Choroid plexus epithelial cell (primary cell): ENCODE measurements at places on chromosomes 1 and 21.

DNA sequence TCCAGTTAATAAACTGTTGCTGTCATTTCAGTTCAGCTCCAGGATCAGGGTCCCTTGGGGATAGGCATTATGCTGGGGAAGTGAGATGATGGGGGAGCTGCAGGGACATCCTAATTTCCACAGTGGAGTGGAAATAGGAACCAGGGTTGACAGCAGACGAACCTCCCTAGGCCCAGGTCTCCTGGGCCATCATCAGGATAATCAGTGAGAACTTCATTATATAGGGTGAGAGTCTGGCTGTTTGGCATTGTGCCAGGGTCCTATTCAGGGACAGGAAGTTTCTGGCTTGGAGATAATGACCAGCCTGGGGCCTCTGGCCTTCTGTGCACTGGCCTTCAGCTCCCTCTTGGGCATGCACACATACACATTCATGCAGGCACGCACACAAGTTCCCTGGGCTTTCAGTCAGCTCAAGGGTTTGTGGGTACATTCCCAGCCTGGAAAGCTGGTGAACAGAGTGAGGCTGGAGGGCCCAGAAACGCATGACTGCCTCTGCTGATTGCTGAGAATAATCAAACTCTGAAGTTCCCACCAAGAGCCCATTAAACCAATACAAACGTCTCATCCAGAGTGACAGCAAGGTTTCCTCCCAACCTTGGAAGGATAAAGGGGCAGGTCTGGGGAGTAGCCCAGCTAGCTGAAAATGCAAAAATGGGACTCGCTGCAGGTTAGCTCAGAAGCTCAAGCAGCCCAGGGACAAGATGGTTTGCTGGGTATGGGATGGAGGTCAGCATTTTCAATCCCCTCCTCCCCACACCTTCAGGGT is 13.9 kb upstream of the LRIG2 start:
- DNase-seq: no peak

- no peak for DNase-seq
Measured at GRCh38 chr1:24803987-24804530, 58.8 kb downstream of the CLIC4 start.

DNA sequence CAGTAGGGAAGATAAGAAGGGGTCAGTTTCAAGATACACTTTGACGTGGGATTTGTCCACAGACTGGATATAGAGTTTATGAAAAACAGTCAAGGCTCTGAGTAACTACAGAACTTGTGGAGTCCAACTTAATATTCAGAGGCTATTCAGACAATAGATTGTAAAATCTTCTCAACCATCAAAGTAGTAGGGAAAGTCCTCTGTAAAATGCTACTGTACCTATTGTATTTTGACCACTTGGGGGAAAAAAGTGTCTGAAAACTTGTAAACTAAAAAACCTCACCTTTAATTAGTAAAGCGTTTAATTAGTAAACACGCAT is 10.5 kb downstream of the PTP4A2 start:
- DNase-seq: no peak

- DNase-seq: no peak
Measured at GRCh38 chr1:169884634-169885033, 9.1 kb downstream of the SCYL3 start.

DNA sequence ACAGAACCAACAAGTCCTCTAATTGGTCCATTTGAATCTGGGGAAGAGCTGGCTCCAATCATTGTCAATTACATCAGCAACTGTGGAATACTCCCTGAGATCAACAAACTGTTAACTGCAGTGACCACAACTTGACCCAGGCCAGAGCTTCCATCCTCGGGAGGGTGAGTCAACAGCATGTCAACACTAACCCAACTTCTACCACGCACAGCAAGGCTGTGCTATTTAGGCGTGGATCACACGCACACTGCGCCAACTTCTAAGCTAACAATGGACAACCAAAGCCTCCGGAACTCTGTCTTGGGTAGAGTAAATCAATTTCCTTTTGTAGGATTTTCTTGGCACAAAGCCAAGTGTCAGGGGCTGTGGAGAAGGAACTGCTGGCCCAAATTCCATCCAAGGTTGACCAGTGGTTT is 30.4 kb downstream of the APP start:
- DNase-seq: peak; percentile 100

DNA sequence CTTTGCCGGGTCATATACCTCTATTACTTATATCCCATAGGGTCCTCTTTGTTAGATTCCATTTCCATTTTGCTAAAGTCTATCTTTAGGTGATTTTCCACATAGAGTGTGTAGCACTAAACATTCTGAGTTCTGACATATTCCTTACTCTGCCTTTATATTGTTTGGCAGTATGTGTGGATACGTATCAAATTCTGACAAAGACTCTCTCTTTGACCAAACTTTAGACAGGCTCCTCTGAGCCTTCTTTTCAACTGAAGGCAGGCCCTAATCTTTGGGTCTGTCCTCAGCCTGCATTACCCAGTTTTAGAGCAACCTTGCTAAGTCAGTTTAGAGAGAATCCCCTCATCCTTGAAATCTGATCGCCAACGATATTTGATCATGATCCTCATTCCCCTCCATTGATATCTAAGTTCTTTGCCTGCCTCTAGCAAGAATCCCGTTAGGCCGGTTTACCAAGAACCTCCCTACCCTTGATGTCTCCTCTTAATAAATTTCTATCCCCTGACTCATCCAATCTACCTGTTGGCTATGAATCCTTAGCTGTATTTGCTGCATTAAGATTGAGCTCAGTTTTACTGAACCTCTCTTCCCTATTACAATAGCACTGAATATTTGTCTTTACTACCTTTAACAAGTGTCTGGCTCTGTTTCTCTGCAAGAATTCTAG is 10.4 kb upstream of the PPT1 start:
- no peak for DNase-seq

- DNase-seq: peak; percentile 89
Measured at GRCh38 chr1:234656944-234657654, 47.1 kb upstream of the IRF2BP2 start.

- DNase-seq: peak; percentile 44
Measured at GRCh38 chr1:55635856-55636255, 420.7 kb upstream of the USP24 start.

DNA sequence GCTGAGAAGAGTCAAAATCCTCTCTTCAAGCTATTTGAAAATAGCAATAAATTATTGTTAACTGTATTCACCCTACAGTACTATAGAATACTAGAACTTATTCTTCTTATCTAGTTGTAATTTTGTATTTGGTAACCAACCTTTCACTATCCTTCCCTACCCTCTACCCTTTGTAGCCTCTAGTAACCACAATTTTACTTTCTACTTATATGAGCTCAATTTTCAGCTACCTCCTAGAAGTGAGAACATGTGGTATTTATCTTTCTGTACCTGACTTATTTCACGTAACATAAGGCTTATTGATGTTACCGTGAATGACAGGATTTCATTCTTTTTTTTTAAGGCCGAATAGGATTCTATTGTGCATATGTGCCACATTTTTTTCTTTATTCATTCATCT is 30.0 kb downstream of the ZC3H11B start:
- DNase-seq: no peak

GRCh38 chr1:181050922-181051321 is 17.1 kb downstream of the MR1 start:
- no peak for DNase-seq

GRCh38 chr21:45000637-45001133 is 60.9 kb downstream of the SLX9 start:
- DNase-seq: no peak

GRCh38 chr1:241475671-241476070 is 43.9 kb downstream of the FH start:
- DNase-seq: peak; percentile 18

- peak; percentile 69 for DNase-seq
Measured at GRCh38 chr1:204971517-204972336, 71.3 kb upstream of the CNTN2 start.

DNA sequence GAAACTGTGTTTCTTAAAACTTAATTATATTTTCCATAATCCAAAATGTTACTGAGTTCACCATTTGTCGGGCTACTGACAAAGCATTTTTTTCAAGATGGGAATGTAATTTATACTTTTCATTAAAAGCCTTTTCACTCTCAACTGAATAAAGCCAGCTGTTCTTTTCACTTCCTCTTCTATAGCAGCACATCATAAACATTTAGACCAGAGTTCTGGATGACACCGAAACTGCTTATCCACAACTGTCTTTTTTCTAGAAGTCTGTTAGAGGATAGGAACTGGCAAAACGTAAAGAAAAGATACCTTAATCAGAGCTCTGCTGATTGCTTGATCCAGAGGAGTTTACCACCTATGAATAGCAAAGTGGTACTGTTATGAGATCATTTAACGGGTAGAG is 594.7 kb downstream of the ADGRL2 start:
- DNase-seq: no peak

DNA sequence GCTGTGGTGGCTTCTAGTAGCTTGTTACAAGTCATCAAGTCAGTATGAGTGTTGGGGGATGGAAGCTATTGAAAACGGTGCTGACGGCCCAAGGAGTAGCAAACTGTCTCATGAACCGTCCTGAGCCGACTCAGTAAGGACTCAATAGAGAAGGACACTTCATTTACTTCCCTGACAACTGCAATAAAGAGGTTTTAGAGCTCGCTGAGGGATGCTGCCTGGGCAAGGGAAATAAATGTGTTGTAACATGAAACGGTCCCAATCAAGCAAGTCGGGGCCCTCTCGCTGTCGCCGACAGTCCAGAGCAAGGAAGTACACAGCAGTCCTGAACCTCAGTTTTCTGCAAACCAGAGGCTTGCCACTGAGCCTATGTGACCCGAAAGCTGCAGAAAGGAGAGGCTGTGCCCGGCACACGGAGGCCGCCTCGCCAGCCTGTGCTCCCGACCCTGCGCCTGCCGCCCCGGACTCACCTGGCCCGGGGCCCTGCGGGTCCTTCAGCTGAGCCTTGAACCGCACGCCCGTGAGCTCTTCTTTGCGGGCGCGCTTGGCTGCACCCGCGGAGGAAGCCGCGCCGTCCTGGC is 423 bp downstream of the URB1 start:
- DNase-seq: peak; percentile 43

GRCh38 chr1:46183079-46183847 is 7.0 kb upstream of the P3R3URF start:
- DNase-seq: peak; percentile 80

- DNase-seq: peak; percentile 98
Measured at GRCh38 chr1:92784639-92785500, at the start of gene EVI5. Gene EVI5, minus strand, starts transcription at chr1:92785108. Its CDS starts 48,562 bp downstream, at chr1:92736546.

DNA sequence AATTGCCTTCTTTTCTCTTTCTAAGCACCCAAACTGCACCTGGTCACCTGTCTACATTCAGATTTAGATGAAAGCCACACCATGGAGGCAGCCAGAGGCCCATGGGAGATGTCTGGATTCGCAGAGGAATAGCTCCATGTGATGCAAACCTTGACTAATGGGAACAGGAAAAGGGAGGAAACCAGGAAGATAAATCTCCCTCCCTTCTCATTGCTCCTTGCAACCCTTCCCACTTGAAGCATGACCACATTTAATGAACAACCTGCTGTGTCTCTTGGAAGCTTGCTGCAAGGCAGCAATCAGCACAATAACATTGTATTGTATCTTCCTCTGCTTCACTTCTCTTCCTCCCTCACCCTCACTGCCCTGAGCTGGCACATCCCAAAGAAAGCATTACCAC is 42.6 kb upstream of the KLF17 start:
- no peak for DNase-seq

GRCh38 chr1:144101397-144102045 is 129.7 kb upstream of the FAM72C start:
- DNase-seq: no peak
